ENCODE measurements at places on chromosomes 1 and 21.
A peak's percentile ranks its signal among the peaks of the same experiment; 100 is the strongest.

- DNase-seq = no peak
These were observed 7.9 kb upstream of the ERO1B start for GRCh38 chr1:236289492-236290131.

- no peak for DNase-seq
These were observed 31.6 kb upstream of the ACOT11 start for GRCh38 chr1:54516249-54516920.

GRCh38 chr1:23362218-23362713 is 7.4 kb downstream of the ZNF436 start:
- no peak for DNase-seq

- peak; percentile 40 for DNase-seq
These were observed 543 bp downstream of the KRTAP12-4 start for GRCh38 chr21:44653656-44654575.

DNA sequence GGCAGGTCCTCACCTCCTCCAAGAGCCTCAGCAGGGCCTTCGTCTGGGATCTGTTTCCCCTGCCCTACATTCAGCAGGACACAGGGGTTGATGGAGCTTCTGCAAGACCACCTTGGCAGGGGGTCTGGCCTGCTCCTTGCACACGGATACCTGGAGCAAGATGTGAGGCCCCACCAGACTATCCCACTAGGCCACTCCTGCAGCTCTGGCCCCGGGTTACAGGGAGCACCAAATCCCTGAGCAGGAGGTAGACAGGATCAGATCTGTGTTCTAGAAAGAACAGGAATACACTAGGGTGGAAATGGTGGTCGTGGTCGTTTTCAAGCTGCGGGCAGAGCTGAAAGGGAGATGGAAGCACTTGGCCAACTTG is 33.5 kb downstream of the EPHX1 start:
- no peak for DNase-seq

DNA sequence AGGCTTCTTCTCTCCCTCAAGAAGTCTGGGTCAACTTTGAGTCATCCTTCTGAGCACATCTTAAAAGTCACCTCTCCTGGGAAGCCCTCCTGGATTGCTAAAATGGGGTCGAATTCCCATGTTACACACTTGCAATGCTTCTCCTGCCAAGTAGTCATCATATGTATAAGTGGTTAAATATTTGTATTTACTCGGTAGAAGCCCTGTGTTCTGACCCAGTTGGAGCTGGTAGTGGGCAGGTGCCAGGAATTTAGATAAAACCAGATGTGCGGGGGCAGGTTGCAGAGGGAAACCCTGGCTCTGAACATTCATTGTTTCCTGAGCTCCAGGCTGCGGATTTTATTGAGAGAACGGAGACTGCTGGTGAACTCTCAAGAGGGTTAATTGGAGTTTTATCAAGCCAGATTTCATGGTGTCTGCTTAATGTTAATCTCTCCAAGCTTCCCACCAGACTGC is 52.8 kb upstream of the RPL11 start:
- DNase-seq = no peak

GRCh38 chr21:40835184-40835694 is 11.7 kb downstream of the DSCAM start:
- DNase-seq = no peak

- peak; percentile 37 for DNase-seq
These were observed 16.4 kb upstream of the KIAA0040 start for GRCh38 chr1:175208773-175209492.

DNA sequence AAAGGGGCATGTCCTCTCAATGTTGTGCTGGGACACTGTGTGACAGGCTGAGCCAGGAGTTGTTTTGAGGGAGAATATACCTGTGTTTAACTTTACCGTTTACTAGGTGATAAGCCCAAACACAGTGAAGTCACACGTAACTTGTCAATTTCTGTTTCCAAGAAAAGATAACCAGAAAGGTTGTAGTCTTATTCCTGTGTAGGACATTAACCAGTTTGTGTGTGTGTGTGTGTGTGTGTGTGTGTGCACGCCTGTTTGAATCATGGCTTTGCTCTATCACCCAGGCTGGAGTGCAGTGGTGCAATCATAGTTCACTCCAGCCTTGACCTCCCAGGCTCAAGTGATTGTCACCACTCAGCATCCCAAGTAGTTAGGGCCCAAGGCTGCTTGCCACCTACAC is 83.6 kb downstream of the MRPS6 start:
- DNase-seq = no peak

GRCh38 chr1:23088027-23088426 is 68.8 kb downstream of the KDM1A start:
- DNase-seq = no peak
